ENCODE measurements at places on chromosomes 6 and 20.

GRCh38 chr6:134398453-134398852, 80.5 kb upstream of the SGK1 start:
- no peak for DNase-seq

DNA sequence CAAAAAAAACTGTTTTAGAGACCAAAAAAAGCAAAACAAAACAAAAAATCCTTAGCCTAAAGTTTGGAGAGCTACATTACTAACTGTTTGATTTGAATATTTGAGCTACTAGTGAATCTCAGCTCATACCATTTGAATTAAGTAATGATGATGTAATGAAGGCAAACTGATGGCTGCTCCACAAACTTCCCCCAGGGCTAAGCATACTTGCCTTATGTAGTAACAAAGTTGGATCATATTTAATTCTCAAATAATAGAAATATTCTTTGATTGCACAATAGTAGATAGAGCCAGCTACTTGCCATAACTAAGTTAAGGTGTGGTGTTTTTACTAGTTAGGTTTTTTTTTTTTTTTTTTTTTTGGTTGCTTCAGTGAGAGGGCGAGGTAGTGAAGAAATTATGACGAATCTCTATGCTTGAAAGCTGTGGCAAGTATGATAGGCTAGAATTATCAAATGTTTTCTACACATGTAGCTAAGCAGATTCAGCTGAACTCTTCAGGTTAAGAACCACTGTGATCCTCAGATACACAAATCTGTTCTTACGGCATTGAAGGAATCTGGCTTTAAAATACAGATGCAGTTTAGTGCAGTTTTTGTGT, 2.9 kb downstream of the RAB32 start:
- peak; percentile 15 for DNase-seq

DNA sequence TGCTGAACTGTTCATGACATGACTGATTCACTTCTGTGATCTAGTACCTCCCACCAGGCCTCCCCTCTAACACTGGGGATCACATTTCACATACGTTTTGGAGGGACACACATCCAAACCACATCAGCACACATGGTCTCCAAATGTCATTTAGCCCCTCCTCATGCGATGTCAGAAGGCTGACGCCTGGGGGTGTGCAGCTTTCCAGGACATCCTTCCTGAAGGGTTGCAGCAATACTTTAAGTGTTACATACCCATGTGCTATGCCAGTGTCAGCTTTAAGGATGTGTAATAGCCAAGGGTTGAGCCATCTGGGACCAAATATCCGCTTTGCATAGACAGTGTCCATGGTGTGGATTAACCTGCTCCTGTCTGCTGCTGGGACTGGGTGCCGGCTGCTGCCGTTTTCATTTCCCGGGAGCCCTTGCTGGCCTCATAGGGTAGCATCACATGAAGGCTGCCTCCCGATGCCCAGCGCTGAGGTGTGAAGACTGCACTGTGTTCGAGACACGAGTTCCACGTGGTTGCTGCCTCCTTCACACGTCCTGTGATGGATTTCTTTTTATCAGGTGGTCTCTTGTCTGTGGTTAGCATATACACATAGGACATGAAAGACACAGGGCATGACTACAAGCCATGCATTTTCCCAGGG, 219.0 kb downstream of the THBS2 start:
- no peak for DNase-seq

- no peak for DNase-seq
Measured at GRCh38 chr20:36587388-36588070, 14.1 kb downstream of the TGIF2 start.
